ENCODE measurements at places on chromosomes 12 and 14. TPM values are rescaled to one million over a fixed set of nuclear protein-coding genes. Genes with fewer than 3 reads are reported as not detected.

- peaks cover 3% of the 10 kb centered on the region for H3K36me3 ChIP-seq
- peak overlapping the region; percentile 73 for H3K27ac ChIP-seq
These were observed 498 bp downstream of the RACGAP1 start for GRCh38 chr12:50024805-50025186.

Gene PTCSC3
- polyA plus RNA-seq = not detected

- no peaks in the 10 kb centered on the region for H3K36me3 ChIP-seq
- no peak overlapping the region for H3K27ac ChIP-seq
These were observed 23.2 kb downstream of the LGALS3 start for GRCh38 chr14:55152052-55152753.

Gene SERPINA10
- polyA plus RNA-seq = not detected

DNA sequence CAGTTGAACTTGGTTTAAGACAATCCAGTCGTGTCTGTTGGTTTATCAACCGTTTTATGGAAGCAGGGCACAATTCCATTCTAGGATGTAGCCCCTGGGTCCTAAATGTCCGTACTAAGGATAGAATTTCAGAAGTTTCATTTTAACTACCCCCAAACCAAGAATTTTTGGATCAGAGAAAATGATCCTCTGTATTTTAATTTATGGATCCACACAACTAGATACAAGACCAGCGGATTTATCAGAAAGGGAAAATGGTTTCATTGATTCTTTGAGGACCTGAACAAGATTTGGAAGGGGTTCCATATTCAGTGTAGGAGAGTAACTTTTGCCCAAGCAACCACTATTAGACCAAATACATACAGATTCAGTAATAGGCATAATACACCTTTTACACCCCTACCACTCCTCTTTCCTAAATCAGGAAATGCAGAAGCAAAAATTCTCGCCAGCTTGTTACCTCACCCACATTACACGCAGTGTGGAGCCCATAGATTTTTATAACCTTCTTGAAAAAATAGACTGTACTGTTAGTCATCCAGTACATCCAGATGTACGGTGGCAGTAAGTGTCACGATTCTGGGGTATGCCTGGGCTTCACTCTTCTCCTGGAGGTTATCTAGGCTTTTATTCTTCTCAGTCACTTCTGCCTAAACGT, 1.4 kb upstream of the FBXL14 start:
- H3K27me3 ChIP-seq = no peaks in the 10 kb centered on the region
- H3K36me3 ChIP-seq = no peaks in the 10 kb centered on the region
- H3K4me1 ChIP-seq = peaks cover 5% of the 10 kb centered on the region
- H3K27ac ChIP-seq = peak overlapping the region; percentile 80
- no peak for DNase-seq
- peak overlapping the region; percentile 64 for H3K4me3 ChIP-seq

Gene MYF6
- not detected for polyA plus RNA-seq

Data from naive thymus-derived CD4-positive, alpha-beta T cell (primary cell).